ENCODE measurements at places on chromosomes 4 and X.

DNA sequence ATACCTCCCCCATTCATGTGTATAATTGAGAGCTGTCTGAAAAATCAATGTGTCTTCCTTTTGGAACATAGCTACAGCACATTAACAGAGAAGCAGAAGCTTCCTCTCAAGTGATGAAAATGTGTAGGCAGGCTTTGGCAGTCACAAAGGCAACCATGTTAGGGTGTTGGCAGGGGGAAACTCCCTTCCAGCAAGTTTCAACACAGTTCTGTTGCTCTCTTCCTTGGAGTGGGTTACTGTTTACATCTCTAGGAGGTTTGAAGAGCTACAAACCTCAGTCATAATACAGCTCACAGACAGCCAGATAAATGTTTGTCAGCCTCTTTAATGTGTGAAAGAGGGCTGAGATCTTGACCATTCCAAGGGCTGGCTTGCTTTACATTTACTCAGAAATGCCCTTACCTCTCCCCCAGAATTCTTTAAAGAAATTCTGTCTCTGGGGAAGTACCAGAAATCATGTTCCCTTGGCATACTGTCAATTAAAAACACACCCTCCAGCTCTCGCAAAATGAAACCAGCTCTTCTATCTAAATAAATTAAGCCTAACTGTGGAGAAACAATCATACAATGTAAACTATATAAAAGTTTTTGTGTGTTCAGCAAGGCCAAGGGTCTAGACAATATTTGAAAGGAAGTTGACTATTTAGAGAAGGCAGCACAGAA, 18.9 kb downstream of the ZBTB33 start:
- no peak for DNase-seq

GRCh38 chrX:100687128-100687527, 43.1 kb downstream of the SRPX2 start:
- DNase-seq, result no peak

DNA sequence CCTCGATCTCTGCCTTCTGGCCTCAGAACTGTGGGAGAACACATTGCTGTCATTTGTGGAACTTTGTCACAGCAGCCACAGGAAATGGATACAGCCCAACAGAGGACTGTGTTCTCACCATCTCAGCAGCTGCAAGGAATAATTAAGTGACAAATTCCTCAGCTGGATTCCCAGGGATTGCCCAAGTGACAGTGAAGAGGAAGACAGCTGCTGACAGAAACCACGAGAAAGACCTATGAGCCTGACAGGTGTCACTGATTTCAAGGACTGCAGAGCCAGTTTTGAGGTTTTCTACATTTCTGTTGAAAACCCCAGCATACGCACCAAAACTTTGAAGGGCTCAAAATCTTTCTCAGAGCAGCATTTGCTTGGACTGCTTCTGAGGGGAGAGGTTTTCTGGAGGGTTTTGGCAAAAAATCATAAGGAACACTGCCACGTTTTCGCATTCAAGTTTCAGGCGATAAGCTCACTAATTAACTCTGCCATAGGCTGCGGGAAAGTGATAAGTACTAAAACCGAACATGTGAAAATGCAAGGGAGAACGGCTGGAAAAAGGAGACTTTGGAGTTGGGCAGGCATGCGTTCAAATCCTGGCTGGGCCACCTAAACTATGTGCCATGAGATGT, 88.8 kb downstream of the DRD5 start:
- no peak for DNase-seq

GRCh38 chr4:168605411-168605810, 108.6 kb downstream of the PALLD start:
- no peak for DNase-seq

Data from NK-92 treated with Interleukin-12 subunit alpha and Interleukin-12 subunit beta, amount 100 ng/mL, for 24 hours (cell line).